ENCODE measurements at places on chromosomes 4 and X.

- no peak for DNase-seq
These were observed 559 bp upstream of the PCDH18 start for GRCh38 chr4:137532869-137533236.

GRCh38 chr4:182582245-182582644 is 334.9 kb downstream of the DCTD start:
- DNase-seq: no peak

DNA sequence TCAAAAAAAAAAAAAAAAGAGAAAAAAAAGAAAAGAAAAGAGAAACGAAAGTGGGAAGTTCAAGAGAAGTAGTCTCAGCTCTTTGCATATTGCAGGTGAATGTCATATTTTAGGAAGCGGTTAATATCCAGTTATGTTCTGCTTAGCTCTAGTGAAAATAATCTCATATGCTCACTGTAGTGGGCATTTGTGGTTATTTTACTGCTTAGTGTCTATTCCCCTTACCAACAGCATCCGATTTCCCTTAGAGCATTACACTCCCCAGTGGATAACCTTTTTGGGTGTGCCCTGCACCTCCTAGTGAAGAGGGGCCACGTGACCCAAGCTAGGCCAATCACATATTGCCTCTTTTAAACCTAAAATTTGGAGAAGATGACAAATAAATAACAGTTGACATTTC is 111.2 kb upstream of the ZNF827 start:
- no peak for DNase-seq

GRCh38 chr4:127203562-127204200 is 429.1 kb upstream of the INTU start:
- no peak for DNase-seq

GRCh38 chr4:81881855-81882621 is 410.3 kb upstream of the RASGEF1B start:
- DNase-seq: no peak

DNA sequence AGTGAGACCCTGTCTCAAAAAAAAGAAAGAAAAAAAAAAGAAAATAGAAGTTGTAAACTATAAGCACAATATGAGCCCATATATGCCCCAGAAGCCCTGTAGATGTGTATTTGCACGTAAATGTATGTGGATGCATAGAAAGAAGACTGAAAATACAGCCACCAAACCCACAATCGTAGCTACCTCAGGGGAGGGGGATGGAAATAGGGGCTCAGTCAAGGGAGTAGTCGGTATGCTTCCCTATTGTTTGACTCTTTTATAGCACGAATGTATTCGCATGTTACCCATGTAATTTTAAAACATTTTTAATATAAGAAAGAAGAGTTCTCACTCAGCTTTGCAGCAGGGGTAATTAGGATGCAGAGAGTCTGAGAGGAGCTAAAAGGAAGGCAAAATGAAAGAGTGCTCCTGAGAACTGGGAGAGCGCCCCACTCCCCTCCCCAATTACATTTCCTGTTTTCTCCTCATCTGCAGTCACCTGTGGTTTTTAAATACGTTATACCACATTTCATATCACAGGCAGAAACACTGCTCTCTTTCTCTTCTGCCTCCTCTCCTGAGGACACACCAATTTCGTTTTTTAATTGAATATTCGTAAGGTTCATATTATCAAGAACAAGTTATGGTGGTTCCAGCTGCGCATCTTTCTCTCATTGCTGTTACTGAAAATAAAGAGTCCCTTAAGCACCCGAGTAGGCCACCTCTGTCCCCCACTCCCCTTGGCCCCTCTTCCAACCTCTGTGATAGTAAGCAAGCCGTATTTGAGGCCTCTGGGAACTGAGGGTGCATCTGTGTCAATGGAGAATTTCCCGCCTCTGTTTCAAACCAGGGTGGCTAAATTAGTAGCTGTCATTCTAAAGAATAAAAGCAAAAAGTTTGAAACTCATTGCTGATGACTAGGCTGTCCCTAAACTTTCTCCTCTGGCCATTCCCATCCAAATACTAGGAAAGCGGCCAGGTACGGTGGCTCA is 10.7 kb downstream of the SEPTIN6 start:
- no peak for DNase-seq

DNA sequence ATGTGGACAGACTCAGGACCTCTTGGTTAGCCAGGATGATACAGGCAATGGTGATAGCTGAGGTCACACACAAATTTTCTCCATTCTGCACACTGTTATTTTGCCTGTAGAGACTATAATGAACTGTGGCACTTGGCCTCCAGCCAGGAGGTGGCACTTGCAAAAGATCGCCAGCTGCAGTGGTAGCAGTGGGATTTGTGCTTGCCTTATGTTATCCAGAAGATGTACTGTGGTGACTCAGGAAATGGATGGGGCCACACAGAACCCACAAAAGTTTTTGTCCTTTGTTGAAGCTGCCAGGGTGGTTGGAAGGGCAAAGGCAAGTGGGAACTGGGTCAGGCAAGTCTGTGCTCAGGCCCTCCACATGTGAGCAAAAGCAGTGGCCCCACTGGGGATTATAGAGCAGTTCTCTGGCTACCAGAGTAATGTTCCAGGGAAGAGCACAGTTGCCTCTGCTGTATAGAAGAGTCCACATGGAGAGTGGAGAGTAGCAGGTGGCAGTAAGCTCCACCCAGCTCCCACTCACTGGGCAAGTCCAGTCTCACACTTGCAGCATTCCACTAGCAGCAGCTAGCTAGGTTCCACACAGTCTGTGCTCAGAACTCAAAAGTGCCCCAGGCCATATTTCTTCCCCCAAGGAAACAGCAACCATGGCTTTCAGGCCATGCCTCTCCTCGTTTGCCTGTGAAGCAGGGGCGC is 5.9 kb upstream of the C4orf17 start:
- DNase-seq: no peak

- DNase-seq: no peak
These were observed 155.3 kb downstream of the SPCS3 start for GRCh38 chr4:176475067-176475466.

- no peak for DNase-seq
These were observed 80.9 kb upstream of the PLAC1 start for GRCh38 chrX:134738986-134739740.

DNA sequence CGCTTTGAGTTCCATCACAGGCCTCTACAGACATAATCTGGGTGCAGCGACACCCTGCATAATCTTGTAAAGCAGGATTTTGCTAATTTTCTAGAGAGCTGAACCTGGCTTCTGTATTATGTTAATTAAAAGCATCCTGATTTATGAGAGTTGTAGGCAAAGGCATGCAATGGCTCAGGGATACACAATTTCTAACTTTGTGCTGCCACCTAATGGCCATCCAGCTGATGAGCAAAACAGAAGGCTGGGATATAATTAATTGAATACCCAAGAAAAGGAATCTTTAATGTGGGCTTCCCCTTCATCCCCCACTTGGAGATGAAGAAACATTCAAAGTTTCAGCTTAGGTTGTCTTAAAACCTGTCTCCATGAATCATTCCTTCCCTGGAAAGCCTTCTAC is 78.1 kb downstream of the BMP15 start:
- no peak for DNase-seq

- no peak for DNase-seq
These were observed 128.5 kb downstream of the PRSS12 start for GRCh38 chr4:118224243-118224829.

DNA sequence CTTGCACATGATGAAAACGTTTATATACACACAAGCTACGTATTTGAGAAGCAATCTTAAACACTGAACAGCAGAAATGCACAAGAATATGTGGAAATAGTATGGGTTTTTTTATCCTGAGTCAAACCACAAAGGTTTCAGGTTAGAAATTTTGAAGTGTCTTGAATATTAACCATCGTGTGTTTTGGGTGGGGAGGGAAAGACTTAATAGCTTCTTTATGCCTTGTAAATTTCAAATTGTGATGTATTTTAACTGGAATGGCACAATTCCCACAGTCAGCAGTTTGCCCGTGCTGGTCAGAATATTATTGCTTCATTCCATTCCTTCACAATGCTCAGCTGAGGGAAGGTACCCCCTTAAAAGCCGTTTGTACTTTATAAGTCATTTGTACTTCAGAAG is 67.4 kb upstream of the WDR1 start:
- DNase-seq: no peak

DNA sequence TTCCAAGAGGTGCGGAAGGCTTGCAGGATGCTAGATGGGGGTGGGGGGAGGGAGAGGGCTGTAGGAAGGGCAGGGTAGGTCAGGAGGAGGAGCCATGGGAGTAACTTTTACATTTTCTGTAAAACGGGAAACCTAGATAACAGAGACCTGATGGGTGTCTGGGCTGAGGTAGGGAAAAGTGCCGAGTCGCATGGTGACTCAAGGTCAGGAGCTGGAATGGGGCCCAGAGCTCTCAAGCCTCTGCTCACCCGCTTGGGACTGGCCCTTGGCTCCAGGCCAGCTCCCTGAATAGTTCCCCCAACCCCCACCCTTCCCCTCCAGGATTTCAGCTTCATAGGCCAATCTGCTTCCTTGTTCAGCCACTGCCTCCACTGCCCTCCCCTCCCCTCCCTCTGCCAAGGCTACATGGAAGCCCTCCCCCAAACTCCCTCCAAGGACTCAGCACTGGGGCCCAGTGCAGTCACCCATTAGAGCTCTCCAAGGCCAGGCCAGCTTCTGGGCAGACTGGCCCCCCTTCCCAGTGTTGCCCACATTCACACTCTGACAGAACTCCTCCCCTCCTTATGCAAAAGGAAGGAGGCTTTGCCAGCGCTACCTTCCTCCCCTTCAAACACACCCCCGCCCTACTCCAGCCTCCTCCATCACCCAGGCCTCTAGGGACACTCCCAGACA is 43.6 kb downstream of the TSC22D3 start:
- no peak for DNase-seq

All from stimulated activated CD8-positive, alpha-beta memory T cell treated with anti-CD3 and anti-CD28 coated beads, Interleukin-4, amount 100 ng/mL, for 4 hours (primary cell).